ENCODE measurements at places on chromosomes 7 and 10.

DNA sequence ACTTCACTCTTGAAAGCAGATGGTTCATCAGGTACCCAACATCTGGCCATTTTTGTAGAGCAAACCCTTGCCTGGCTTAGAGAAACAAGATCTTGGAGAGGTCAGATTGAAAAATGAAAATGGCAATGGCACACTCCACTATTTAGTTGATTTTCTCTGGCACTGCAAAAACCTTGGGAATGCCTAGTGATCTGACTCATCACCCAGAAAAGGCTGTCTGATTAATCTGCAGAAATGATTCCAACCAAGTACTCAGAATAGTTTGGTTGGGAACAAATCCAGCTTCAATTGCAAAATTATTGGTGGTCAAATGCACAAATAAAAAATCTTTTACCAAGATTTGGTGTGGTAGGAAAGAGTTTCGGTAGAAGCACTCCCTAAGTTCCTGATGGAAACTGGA, 351.2 kb downstream of the PHTF2 start:
- no peak for DNase-seq

DNA sequence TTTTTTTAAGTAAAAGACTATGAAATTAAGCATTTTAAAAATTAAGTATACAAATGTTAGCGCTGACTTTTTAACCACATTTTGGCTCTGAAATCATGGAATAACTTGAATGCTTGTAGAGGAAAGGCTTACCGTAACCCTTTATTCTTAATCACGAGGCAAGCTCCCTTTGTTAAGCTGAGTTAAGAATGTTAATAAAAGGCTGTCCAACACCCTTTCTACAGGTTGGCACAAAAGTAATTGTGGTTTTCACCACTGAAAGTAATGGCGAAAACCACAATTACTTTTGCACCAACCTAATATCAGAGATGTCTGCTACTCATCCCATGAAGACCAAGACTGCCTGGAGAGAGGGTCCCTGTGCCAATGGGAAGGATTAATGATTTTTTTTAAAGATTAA, 70.6 kb downstream of the STK17A start:
- no peak for DNase-seq

DNA sequence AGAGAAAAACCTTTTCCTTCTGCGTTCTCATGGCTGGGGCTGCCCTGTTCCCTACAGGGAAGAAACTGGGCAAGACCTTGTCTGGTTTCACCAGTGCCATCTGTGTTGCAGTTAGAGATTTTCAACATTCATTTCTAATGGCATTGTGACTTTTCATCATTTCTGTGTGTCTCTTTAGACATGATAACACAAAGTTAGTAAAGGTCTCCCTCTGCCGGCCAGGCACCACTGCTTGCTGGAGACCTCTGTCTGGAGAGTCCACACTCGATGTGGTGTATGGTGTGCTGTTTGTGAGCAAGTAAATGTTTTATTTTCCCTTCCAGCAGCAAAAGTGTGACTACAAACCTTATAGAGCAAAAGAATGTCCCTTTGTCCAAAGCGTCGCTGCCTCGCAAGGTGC, 213.5 kb downstream of the PAXIP1 start:
- no peak for DNase-seq

- peak; percentile 74 for DNase-seq
Measured at GRCh38 chr10:103554488-103555324, 61.2 kb downstream of the NEURL1 start.

DNA sequence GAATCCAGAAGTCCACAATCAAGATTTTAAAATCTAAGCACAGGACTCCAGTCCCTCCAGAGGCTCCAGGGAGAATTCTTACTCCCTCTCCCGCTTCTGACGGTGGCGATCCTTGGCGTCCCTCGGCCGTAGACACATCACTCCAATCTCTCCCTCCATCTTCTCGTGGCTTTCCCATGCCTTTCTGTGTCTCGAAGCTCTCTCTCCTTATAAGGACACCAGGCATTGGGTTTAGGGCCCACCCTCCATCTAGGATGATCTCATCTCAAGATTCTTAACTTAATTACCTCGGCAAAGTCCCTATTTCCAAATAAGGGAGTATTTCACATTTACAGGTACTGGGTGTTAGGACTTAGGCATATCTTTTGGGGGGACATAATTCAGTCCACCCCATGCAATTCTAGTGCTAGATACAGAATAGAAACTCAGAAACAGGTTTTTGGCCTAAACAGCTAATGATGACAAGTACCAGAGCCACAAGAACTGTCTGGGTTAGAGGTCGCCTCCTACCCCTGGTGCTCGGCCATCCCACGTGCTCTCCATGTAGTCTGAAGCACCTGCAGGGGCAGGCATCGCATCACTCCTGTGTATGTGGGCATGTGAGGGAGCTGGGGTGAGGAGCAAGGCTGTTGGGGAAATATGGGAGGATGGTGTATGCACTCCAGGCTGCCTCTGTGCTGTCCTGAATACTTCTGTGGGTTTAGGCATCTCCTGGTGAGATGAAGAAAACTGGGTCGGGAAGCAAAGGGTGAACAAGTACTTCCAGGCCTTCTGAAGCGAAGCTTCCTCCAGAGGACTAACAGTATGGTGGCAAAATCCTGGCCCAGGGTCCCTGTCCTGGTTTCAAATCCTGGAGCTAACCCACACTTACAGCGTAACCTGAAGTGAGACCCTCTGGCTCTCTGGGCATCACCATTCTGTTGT, 298.3 kb upstream of the ZMIZ1 start:
- DNase-seq = no peak

DNA sequence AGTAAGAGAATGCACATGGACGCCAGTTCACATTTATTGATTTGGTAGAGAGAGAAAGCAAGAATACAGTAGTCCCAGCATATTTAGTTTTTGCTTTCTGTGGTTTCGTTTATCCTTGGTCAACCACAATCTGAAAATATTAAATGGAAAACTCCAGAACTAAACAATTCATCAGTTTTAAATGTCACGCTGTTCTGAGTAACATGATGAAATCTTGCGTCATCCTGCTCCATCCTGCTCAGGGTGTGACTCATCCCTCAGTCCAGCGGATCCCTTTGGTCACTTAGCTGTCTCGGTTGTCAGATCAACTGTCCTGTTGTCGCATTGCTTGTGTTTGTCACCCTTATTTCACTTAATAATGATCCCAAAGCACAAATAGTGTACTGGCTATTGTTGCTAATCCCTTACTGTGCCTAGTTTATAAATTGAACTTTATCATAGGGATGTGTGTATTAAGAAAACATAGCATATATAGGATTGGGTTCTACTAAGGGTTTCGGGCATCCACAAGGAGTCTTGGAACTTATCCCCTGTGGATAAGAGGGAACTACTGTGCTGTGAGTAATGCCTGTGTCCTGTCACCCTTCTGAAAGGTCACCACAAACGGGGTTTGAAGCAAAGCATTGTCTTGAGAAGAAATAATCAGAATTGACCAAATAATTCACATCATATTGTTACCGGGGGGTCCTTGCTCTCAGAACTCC, 73.6 kb downstream of the OTUD1 start:
- no peak for DNase-seq

GRCh38 chr7:99094401-99094800, 49.5 kb downstream of the SMURF1 start:
- no peak for DNase-seq

- peak; percentile 79 for DNase-seq
Measured at GRCh38 chr10:122018951-122019413, 30.0 kb downstream of the TACC2 start.

DNA sequence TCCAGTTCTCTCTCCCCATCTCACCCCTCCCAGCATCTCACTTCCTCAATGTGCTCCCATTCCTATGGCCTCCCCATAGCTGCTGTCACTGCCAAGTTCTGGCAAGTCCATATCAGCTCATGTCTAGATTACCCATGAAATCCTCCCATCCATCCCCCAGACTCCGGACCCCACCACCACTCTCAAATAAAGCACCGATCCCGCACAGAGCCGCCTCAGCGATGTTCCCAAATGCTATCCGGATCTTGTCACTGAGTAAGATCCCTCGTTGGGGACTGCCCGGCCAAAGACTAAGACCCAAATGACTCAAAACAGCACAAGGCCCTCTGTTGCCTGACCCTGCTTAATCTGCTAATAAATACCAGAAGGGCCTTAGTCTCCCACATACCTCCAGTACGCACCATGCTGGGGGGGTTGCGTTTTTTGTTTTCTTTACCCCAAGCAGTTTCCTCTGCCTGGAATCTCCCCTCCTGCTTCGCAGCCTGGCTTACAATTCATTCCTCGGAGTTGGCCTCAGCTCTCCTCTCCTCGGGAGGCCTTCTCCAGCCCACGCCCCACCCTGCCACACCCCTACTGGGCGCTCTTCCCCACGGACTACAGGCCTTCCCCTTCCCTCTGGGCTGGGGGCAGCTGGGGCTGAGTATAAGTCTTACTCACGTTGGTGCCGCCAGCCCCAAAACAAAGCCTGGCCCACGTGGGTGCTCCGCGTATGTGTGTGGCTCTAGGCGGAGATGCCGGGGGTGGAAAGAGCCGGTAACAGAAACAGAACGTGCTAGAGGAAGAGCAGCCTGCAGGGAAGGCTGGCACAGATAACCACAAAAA, 1.8 kb upstream of the DUSP5 start:
- peak; percentile 34 for DNase-seq

- no peak for DNase-seq
Measured at GRCh38 chr10:94591461-94592205, 46.0 kb downstream of the HELLS start.

GRCh38 chr7:381211-382042, 91.5 kb downstream of the FOXL3 start:
- no peak for DNase-seq

DNA sequence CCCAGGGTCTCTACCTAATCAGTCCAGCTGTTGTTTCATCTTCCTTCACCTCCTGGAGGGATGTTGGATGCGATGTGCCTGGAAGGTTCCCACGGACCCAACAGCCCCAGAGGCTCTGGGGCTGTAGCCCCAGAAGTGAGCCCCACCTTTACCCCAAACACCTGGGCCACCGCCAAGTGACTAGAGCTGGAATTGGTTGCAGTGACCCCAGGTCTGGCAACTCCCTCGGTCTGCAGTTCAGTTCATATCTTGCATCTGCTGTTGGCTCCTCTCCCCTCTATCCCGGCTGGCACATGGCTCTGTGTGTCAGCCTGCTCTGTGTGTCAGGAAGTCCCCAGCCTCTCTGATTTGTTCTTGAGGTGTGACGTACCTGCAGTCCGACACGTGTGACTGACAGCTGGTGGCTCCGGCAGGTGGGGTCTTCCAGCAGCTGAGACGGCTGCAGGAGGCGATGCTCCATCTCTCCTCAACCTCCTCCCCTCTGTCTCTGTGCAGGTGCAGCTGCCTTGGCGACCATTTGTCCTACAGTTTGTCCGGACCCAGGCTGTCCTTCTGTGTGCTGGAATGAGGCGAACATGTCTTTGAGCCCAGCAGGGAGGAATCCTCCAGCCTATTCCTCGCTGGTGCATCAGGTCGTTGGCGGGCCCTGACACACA, 38.6 kb downstream of the ELFN1 start:
- DNase-seq = no peak

GRCh38 chr7:1247527-1248041, 14.9 kb downstream of the UNCX start:
- DNase-seq = no peak

- no peak for DNase-seq
Measured at GRCh38 chr10:5461914-5462840, 37.2 kb downstream of the CALML5 start.

GRCh38 chr7:33829536-33829935, 75.8 kb upstream of the BMPER start:
- DNase-seq = no peak

DNA sequence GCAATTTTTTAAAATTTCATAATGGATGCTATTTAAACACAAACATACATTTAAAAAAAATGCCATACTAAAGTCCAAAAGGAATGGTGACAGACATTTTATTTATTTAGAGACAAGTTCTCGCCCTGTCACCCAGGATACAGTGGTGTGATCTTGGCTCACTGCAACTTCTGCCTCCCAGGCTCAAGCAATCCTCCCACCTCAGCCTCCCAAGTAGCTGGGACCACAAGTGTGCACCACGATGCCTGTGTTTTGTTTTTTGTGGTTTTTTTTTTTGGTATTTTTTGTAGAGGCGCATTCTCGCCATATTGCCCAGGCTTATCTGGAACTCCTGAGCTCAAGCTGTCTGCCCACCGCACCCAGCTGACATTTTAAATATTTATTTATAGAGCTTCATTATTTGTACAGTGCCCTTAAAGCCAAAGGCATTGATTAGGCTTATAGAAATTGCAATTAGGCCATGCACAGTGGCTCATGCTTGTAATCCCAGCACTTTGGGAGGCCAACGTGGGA, 703.5 kb downstream of the AUTS2 start:
- DNase-seq = no peak

GRCh38 chr7:37538945-37539344, 90.3 kb upstream of the ELMO1 start:
- no peak for DNase-seq

DNA sequence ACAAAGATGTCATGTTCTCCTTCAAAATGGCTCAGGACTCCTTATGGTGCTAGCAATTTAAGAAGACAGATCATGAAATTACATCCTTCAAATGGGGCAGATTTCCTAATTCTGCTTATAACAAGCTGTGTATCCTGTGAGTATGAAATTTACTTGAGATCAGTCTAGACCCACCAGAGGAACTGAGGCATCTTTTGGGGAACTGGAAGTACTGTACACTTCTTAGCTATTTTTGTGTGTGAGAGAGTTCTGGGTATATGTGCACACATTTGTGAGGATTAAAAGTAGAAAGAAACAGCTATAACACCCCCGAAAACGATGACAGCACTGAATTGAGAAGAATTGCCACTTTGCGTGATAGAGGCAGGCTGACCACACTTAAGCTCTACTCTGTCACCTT, 187.0 kb upstream of the CCDC6 start:
- DNase-seq = no peak

DNA sequence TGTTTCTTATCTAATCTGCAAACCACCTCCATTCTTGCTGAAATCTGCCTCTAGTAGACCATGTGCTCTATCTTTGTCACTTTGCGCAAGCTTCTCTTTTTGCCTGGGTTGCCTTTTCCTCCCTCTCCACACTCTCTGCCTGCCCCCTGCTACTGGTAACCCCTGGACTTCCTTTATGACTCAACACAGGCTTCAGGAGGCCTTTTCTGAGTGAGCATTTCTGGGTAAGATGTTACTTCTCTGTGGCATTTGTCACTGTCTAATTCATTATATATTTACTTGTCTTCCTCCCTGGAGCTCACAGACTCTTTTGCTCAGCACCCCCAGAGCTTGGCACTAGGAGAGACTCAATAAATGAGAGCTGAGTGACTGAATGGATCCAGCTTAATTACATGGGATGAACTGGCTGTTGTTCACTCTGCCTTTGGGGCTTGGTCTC, 8.4 kb downstream of the GOLGA7B start:
- DNase-seq = no peak

- DNase-seq = no peak
Measured at GRCh38 chr7:88101769-88102168, 118.1 kb downstream of the SRI start.

Data from left colon (tissue), 2 donors.